ENCODE measurements at places on chromosomes 5 and 9.
A peak's percentile ranks its signal among the peaks of the same experiment; 100 is the strongest.

DNA sequence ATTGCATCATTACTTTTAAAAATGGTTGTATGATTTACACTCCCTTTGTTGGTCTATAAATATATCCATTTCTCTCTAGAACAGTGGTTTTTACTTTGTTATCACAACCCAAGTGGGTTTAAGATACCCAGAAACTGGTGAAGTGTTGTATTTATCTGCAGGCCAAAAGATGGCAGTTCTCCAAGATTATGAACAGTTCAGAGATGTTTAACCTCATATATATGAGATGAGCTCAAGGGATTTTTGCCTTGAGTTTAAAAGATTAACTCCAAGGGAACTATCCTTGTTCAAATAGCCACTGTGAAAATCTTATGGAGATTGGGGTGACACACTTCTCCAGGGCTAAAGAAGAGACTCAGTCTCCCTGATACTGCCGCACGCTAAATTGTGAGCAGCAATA, 572.6 kb downstream of the TLE4 start:
- no peak for DNase-seq

DNA sequence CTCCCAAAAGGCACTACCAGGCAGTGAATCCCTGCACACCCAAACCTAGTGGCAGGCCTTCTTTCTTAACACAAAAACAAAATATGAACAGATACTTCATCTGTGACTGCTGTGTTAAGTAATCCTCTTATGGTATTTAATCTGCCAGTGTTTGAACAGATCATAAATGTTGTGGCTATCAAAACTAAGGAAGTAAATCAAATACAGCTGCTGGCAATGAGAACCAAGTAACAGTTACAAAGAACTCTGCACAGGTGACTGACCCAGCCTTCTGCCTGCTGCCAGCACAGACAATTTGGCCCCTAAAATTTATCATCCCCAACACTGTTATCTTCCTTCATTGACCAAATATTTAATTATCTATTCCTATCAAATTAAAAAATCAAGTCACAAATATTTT, 78.0 kb downstream of the GNAQ start:
- no peak for DNase-seq

- DNase-seq = peak; percentile 36
Measured at GRCh38 chr5:137636830-137637714, 98.8 kb downstream of the KLHL3 start.

GRCh38 chr9:78502566-78502965, 205.6 kb downstream of the PSAT1 start:
- no peak for DNase-seq
